ENCODE measurements at places on chromosomes 16 and 17.

DNA sequence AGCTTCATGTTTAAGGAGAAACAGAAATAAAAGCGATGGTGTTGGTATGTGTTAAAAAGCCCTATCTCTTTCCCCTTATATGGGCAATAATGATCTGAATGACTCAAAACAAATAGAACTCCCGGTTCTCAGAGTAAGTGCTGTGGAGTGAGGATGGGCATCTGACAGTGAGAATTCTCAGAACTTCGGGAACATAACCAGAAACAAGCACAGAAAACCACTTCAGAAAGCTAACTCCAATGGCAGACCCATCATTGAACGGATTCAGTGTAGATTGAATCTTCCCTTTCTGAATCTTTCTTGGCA, 67.2 kb downstream of the CDH8 start:
- no peak for DNase-seq

DNA sequence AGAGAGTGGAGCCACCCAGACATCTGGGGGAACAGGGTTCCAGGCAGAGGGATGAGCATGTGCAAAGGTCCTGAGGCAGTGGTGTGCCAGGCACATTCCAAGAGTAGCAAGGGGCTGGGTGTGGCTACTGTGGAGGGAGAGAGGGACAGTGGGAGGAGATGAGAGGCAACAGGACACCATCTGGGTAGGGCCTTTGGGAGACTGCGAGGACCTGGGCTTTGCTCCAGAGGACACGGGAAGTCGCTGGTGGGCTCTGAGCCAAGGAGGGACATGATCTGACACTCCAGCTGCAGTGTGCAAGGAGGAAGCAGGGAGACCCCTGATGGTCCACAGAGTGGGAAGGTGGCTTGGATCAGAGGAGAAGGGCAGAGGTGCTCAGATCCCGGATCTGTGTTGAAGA, 56.7 kb upstream of the MED9 start:
- DNase-seq = peak; percentile 72

GRCh38 chr17:14940108-14940937, 324.8 kb downstream of the PMP22 start:
- no peak for DNase-seq

DNA sequence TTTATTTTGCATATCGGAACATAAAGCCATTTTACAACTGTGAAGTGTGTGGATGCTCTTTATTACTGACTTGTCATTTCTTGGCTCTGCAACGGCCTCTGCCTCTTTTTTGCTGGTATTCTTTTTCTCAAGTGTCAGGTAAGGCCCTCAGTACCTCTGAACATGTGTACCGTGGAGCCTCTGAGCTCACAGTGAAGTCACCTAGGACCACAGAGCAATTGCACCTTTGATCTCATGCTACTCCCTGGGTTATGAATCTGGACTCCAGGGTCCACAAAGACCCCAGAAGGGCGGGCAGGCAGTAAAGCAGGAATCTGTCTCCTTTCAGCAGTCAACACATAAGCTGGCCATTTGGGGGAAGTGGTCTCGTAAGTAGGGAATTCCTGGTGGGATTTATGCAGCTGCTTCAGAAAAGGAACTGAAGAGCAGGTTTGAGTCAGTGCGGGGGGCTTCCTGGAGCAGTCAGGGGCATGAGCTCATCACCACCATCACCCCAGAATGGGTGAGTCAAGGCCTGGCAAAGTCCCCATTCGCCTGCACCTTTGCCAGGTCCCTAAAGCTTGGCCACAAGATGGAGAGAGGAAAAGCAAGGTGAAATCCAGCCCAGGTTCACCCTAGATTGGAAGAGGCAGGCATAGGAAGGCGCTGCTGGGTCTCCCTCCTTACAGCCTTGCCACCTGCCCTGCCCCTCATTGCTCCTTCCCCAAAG, 33.0 kb downstream of the TBX4 start:
- DNase-seq = no peak

- no peak for DNase-seq
These were observed 4.7 kb upstream of the NUDT16L1 start for GRCh38 chr16:4688674-4689045.

GRCh38 chr17:49193513-49194296, 16.7 kb downstream of the GNGT2 start:
- DNase-seq = peak; percentile 31

DNA sequence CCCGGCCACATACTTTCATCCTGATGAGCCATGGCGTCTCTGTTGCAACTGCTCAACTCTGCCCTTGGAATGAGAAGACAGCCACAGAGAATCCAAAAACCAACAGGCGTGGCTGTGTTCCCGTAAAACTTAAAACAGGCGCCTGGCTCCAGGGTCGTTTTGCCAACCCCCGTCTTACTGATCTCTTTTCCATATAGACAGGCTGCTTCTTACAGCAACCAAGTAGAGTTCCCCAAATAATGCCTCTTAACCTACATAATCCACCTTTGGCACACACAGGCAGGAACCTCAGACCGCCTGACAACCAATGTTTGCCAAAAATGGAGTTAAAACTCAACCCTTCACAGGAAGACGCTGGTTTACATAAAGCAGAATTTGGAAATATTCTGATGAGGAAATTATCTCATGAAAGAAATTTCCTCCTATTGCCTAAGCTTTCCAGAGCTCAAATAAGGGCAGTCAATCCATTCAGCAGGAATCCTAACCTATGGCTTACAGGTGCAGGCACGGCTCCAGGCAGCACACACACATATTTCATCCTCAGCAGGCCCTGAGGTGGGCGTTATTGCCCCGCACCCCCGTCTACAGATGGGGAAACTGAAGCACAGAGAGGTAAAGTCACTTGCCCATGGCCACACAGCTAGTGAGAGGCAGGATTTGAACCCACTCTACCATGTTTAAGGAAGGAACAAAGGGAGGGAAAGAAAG, 35.8 kb downstream of the LITAF start:
- no peak for DNase-seq

DNA sequence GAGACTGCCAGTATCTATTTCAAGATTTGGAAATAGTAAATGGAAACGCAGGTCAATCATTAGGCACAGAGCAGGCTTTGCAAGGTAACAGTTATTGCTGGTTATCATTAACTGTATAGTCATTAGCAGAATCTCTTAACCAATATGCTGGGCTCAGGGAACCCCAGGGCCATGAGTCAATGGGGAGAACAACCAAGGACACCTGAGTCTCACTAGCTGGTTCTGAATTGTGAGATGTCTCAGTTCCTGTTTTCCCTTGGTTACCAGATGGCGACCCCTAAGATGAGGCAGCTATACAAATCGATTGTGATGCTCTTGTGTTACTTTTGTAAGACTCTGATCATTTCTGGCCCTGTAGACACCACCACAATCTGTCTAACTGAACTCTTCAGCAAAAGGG, 385.3 kb downstream of the HAPSTR1 start:
- no peak for DNase-seq

GRCh38 chr16:77925531-77925930, 96.8 kb upstream of the CLEC3A start:
- DNase-seq = no peak

DNA sequence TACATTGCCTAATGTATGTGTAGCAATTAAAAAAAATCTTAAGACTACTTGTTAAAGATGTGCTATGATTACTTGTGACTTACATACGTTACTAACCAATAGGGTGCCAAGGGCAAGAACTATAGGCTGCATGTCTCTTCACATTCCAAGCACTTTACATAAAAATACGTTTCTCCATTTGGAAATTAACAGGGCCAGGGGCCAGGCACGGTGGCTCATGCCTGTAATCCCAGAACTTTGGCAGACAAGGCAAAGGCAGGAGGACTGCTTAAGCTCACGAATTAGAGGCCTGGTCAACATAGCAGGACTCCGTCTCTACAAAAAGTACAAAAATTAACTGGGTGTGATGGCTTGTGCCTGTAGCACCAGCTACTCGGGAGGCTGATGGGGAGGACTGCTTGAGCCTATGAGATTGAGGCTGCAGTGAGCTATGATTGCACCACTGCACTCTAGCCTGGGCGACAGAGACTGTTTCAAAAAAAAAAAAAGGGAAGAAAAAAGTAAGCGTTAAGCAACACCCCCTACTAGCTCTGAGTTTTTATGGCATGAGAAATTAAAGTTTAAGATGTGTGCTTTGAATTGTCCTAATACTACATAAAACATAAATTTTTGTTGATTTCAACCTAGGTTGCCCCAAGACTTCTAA, 12.3 kb downstream of the PSMD12 start:
- DNase-seq = no peak

GRCh38 chr16:24737391-24737871, 8.0 kb downstream of the TNRC6A start:
- DNase-seq = no peak
